ENCODE measurements at places on chromosomes 12 and 14.

- DNase-seq: no peak
Observed at GRCh38 chr14:97506626-97507025, 709.4 kb downstream of the VRK1 start.

GRCh38 chr12:48716168-48716492 lies 377 bp downstream of the CCNT1 start:
- DNase-seq: no peak

DNA sequence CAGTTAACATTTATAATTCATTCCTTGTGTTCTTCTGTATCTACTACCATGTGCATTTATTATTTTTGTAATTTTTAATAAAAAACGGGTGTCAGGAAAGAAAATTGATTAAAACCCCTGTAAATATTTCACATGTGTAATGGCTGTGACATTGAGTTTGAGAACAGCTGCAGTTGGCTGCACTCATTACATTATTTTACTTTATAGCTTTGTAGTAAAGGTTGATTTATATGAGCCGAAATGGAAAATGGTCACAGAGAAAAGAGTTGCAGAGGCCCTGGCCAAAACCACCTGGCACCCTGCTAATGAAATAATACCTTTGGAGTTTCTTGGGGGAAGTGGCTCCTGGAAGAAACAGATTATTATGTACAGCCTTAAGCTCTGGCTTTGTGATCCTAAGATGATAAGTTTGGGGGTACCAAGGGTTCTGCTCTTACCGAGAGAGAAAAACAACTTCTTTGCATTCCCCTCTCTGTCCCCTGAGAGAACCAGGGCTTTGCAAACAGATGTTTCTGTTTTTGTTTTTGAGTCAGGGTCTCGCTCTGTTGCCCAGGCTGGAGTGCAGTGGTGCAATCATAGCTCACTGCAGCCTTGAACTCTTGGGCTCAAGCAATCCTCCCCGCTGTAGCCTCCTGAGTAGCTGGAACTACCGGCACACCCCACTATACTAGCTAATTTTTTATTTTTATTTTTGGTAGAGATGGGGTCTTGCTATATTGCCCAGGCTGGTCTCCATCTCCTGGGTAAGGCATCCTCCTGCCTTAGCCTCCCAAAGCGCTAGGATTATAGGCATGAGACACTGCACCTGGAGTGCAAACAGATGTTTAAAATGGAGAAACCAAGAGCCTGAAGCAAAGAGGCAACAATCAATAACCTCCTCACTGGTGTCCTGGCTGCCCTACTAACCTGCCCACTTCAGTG lies 9.7 kb upstream of the DYNLL1 start:
- no peak for DNase-seq

DNA sequence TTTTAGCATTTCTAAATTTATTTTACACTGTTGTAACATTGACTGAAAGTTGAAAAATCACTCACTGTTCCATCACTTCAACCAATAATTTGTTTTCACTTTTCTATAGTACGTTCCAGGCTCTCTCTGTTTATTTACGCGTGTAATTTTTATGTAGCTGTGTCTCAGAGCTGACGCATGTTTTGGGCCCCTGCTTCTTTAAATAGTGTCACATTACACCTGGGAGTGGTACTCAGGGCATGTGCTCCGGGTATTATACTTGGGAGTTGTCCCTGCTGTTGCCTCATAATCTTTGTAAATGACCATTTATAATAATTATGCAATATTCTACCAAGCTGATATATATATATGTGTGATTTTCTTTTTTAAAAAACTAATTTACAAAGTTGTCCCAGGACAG lies 132.8 kb upstream of the CPM start:
- DNase-seq: no peak

DNA sequence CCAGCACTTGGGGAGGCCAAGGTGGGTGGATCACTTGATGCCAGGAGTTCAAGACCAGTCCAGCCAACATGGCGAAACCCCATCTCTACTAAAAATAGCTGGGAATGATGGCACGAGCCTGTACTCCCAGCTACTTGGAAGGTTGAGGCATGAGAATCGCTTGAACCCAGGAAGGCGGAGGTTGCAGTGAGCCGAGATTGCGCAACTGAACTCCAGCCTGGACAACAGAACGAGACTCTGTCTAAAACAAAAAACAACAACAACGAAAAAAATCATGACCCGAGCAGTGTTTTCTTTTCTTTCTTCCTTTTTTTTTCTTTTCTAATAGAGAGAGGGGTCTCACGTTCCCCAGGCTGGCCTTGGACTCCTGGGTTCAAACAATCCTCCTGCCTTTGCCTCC lies 3.5 kb upstream of the CSRNP2 start:
- no peak for DNase-seq

GRCh38 chr14:80577599-80577998 lies 363.9 kb downstream of the CEP128 start:
- no peak for DNase-seq

GRCh38 chr12:126668538-126668937 lies 1598.4 kb upstream of the TMEM132C start:
- DNase-seq: no peak

- DNase-seq: no peak
Observed at GRCh38 chr14:65356327-65356836, 56.1 kb upstream of the FUT8 start.

DNA sequence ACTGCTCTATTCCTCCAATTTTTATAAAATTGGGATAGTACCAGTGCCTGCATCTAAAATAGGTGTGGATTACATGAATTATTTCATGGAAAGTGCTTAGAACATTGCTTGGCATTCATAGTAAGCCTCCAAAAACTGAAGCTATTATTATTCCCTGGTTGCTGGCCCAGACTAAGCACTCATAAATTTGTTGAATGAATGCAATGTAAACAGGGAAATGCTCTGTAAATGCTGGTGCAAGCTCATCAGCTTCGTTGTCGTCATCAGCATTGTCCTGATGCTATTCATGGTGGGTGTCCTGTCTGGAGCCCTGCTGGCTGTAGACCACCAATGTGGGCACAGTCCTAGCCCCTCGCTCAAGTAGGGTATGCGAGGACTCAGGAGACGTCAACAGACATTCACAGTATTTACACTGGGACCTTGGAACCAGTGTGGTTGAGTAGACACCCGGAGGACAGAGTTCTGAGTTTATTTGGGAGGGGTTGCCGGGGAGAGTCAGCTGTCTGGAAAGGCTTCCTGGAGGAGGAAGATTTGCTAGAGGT lies 16.5 kb downstream of the BDKRB2 start:
- no peak for DNase-seq

DNA sequence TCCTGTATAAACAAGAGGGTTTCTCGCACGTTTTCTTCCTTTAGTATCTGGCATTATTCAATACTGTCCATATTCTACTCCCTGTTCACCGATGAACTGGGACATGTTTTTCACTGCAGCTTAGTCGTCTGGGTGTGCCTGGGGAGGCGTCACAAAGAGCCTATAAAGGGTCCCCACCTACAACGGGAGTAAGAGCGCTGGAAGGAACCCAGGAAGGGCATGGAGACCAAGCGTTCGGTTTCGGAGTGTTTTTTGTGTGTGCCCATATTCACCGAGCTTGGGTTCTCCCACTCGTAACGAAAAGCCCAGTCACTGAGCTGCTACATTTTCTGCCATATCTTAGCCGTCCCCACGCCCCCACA lies 592 bp upstream of the USP15 start:
- DNase-seq: no peak

DNA sequence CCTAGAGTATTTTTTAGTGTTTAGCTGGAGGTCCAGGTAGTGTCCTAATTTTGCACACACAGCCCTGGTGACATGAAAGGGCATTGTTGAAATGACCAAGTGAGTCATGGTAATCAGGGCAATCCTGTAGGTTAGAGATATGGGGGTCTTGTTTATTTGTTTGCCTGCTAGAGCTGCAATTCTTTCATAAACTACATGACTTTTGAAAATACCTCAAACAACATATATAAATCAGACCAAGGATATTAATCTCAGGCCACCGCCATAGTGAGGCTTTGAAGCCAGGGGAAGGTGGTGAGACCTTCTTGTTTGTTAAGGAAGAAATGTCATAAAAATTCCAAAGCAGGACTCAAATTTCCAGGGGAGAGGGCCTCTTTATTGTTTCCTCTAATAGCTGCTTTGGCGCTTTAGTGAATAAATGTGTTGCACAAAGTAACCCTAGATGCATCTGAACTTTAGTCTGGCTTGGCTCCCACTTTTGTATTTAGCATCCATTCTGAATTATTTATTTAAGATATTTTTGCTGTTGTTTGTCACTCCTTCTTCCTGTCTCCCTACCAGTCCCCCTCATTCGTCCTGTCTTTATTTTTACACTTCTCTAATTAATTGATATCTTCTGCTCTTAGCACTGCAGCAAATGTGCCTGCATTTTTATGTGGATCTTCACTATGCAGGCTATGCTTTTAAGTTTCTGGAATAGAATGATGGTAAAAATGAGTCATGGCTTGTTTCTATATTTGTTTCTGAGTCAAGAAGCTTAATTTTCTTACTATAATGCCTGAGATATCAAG lies 430.3 kb downstream of the RAD51B start:
- no peak for DNase-seq

- DNase-seq: no peak
Observed at GRCh38 chr12:116556964-116557698, 2.0 kb upstream of the MAP1LC3B2 start.

DNA sequence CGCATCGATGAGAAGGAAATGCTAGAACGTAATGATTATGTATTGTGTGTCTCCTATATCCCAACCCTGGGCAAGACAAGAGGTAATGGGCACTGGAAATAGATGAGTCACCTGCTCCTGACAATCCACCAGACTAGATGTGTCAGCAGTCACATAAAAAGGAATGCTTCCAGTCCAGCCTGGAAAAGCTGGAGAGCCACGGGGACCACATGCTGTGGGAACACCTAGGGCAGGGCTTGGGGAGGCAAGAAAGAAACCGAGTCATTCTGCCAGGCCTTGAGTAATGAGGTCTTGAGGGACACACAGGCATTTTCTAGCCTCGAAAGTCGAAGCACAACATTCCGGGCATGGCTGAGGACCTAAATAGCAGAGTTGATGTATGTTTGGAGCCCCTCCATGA lies 716.7 kb upstream of the TMEM132C start:
- no peak for DNase-seq

GRCh38 chr12:32155961-32156529 lies 49.4 kb downstream of the BICD1 start:
- DNase-seq: no peak

DNA sequence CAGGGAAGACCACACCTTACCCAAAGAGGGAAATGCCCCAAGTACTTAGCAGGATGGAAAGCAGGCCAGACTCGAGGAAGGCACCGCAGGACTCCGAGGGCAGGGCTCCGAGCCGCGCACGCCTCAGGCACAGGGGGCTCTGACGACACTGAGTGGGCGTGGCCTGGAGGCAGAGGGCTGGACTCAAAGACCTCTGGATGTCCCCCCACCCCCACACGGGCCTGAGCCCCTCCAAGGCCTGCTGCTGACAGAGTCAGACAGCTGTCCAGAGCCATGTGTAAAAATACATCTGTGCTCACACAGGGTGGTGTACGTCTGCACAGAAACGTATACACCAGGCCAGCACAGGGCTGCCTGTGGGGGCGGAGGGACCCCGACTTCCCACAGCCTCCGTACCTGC lies 1.4 kb downstream of the AKT1 start:
- no peak for DNase-seq

DNA sequence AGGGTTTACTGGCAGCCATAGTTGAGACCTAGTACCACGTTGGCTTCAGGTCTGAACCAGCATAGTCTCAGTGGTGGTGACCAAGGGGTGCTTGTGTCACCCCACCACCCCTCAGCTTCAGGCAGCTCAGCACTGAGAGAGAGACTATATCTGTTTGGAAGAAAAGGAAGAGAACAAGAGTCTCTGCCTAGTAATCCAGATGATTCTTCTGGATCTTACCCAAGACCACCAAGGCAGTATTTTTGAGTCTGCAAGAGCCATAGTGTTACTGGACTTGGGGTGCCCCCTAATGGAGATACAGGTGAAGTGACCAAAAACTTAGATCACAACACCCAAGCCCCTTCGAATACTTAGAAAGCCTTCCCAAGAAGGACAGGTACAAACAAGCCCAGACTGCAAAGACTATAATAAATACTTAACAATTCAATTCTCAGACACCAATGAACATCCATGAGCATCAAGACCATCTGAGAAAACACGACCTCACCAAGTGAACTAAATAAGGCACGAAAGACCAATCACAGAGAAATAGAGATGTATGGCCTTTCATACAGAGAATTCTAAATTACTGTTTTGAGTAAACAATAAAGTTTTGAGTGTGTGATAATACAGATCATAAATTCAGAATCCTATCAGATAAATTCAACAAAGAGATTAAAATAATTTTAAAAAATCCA lies 107.0 kb downstream of the HELB start:
- DNase-seq: no peak

DNA sequence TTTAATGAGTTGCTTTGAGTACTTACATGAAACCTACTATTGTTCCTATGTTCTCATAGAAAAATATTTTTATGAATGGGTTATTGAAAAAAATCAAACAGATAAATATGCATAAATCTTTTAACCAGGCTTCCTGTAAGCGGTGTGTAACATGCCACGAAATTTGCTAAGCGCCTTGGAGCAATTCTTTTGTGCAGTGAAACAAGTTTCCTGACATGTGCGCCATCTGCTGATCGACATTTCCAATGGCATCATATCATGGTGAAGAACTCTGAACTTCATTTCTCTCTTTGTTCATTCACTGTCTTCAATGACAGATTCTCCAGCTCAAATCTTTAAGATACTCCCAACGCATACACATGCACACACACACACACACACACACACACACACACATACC lies 145.6 kb upstream of the NAV3 start:
- DNase-seq: no peak

DNA sequence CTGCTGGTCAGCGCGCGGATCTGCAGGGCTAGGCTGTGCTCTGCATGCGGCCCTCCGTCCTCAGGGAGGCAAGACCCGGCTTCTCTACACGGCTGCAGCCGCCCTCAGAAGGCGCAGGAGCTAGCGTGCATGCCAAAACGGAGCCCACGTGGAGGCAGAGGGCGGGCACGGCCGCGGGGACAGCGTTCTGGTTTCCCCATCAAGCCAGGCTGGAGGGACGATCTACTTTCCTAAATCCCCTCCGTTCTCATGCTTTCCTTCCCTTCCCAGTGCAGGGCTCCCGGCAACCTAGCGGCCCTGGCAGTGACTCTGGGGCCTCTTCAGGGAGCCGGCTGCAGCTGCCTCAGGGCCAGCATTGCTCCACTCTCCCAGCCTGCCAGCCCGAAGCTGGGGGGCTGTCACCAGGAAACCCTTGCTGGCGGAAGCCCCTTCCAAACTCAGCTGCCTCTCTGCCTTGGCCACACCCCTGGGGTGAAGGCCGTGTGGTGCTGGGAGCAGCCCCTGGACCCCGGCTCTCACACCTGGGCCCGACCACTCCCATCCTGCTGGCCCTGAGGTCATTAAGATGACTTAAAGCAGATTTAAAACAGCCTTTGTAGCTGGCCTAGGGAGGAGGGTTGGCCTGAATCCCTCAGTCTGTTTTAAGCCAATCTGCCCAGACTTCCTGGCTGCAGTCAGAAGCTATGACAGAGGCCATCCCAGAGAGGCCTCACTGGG lies 9.2 kb upstream of the GOLGA3 start:
- no peak for DNase-seq

All from cortex of kidney (tissue), 1 donor.